ENCODE measurements at places on chromosomes 4 and X.
A peak's percentile ranks its signal among the peaks of the same experiment; 100 is the strongest.

- DNase-seq = peak; percentile 83
Measured at GRCh38 chr4:74874753-74875367, 58.1 kb upstream of the PARM1 start.

DNA sequence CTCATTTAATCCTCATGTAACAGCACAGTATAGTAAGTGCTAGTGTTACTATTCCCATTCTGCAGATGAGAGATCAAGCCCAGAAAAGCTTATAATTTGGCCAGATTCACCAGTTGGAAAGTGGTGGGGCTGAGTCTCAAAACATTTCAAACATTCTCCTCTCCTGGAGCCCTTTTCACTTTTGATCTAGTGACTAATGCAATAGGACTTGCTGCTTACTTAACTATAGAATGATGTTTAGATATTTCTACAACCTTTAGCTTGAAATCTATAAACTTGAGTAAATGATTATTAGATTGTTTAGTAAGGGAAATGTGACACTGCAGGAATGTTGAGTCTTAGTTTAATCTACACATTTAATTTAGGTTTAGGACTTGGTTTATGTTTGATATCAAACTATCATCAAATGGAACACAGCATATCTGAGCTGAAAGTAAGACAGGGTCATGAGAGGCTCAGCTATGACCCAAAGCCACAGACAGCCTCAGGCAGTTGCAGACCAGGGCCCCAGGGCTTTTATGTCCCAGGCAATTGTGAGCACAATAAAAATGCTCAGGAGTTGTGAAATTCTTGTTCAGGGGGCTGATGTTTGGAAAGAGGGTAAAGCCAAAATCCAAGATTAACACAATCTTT, 199.5 kb upstream of the HS3ST1 start:
- DNase-seq = no peak

- DNase-seq = no peak
Measured at GRCh38 chr4:7398104-7398423, 36.7 kb downstream of the PSAPL1 start.

DNA sequence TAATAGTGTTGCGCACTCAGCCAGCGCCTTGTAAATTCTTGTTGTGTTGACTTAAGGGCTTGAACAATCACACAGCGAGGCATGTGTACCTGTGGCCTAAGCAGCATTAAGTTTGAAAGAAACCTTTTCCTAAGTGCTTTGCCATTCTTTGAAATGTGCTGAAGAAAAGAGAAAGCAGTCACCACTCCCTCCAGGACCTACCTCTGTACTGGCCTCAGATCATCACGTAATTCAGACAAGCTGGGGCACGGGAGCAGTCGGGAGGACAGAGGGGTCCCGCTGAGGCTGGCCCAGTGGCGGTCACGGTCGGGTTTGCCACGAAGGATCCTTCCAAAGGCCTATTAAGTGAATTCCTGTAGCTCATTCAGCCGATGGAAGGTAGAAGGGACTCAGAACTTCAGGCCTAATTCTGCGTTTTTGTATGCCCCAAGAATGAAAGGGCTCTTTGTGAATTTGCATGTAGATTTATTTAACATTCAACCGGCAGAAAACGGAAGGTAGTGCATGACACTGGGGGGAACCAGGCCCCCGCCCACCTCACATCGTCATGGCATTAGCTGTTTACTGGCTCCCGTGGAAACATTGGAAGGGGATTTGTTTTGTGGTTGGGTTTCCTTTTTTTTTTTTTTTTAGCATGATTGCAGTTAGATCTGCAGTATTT, 106.3 kb downstream of the TRAPPC11 start:
- DNase-seq = no peak

DNA sequence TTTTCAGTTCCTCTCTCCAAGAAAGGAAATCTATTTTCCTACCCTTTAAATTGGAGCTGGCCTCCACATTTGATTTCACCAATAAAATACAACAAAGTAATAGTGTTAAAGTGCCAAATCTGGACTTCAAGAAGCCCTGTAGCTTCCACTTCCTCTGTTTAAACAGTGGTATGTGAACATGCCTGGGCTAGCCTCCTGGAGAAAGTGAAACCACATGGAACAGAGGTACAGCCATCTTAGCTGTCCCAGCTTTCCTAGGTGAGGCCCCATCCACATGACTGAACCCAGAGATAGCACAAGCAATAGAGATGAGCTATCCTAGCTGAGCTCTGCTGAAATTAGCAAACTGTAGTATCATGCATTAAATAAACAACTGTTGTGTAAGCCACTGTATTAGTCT, 131.8 kb upstream of the VCX start:
- DNase-seq = no peak

GRCh38 chr4:182337366-182337765, 94.2 kb downstream of the TENM3 start:
- DNase-seq = no peak

- DNase-seq = no peak
Measured at GRCh38 chrX:46750889-46751288, 8.0 kb downstream of the SLC9A7 start.

- DNase-seq = no peak
Measured at GRCh38 chr4:1246111-1246881, 2.6 kb downstream of the CTBP1 start.

DNA sequence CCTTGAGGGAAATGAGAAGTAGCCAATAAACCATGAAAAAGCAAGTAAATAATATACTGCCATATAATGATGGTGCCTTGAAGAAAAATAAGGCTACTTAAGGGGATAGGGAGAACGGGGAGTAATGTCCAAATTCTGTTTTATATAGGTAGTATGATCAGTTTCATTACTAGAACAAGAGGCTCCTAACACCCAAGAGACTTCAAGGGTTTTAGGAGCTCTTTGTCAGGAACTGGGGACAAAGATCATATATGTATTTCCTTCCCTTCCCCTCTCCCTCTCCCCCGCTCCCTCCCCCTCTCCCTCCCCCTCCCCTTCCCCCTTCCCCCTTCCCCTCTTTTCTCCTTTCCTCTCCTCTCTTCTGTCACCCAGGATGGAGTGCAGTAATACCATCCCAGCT, 127.3 kb downstream of the PTPN13 start:
- no peak for DNase-seq

DNA sequence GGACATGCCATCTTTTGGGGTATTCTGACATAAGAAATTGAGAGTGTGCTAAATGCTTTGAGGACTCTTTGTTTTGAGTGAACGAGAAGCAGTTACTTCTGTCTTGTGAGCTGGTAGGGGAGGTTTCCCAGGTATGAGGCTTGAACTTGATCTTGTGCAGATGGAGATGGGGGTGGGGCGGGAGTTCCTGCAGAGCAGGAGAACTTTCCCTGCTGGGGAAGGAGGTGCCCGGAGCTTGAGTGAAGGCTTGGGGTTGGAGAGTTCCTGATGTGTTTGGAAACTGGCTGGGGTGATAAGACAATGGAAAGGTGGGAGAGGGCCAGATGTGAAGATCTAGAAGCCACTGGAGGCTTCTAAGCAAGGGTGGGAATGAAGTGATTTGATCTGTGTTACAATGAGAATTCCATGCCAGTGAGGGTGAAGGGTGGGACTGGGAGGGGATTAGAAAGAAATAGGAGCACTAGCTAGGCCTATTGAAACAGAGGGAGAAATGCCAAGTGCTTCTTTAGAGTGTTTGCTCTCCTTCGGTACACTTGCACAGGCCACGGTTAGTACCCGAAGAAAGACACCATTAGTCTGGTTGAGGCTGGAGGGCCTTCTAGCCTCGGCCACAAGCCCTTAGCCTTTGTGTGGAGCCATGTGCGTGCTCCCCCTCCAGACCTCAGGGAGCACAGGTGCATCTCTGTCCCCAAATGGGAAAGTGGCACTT, 103.5 kb upstream of the STOX2 start:
- DNase-seq = no peak

DNA sequence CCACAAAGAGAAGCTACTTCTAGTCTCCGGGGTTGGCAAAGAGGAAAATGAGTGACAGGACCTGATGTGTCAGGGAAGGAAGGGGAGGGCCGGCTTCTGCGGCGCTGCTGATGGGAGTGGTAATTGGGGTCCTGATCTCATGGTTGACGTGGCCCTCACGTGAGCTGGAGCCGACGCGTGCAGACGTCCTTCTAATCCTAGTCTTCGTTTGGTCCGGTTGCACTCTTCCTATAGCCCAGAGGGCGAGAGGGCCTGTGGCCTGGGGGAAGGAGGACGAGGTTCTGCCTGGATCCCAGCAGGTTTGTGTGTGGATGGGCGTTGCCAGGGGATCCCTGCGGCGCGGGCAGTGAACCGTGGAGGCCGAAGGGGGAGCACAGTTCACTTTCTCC, at the start of gene ARMCX1:
Gene ARMCX1 (plus strand): TSS at position 186 of the 389 bp plus-strand sequence. CDS start 2,384 bp downstream, outside the sequence.
- DNase-seq = peak; percentile 71

DNA sequence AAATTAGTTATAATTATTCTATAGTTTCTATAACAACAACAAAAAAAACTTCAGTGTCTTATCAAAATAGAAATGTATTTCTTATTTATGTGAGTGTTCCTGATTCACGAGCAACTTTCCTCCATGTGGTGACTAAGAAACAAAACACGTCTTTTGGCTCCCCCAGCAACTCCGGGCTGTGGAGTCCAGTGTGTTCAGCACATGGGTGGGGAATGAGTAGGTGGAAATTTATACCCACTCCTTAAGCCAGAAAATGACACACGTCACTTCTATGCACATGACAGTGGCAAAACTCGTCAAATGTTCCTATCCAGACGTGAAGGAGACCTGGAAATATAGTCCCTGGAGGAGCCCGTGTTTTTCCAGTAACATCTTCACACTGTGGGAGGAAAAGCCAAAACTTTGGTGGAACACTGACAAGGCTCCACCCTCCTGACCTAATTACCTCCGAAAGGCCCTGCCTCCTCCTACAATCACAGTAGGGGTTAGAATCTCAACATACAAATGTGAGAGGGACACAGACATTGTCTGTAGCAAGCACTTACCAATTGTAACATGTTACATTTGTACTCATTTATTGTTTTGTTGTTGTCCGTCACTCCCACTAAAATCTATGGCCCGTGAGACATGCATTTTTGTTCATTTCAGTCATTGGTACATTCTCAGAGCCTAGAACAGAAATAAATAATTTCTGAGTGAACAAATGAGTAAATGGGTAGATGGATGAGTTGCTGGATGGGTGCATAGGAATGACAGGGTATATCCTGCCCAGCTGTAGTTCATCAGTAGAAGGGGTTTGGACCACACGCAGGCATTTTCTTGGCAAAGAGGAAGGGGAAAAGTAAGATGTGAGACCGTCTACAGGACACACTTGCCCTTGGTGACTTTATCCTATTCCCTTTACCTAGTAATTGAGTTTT, 605.8 kb upstream of the TENM3 start:
- DNase-seq = no peak

GRCh38 chrX:132740316-132741123, 217.9 kb downstream of the HS6ST2 start:
- no peak for DNase-seq

- DNase-seq = no peak
Measured at GRCh38 chr4:71882113-71882841, 98.4 kb upstream of the GC start.

GRCh38 chr4:84699001-84699671, 116.2 kb downstream of the CDS1 start:
- DNase-seq = no peak

- peak; percentile 33 for DNase-seq
Measured at GRCh38 chr4:169663831-169664230, 43.5 kb downstream of the CLCN3 start.

DNA sequence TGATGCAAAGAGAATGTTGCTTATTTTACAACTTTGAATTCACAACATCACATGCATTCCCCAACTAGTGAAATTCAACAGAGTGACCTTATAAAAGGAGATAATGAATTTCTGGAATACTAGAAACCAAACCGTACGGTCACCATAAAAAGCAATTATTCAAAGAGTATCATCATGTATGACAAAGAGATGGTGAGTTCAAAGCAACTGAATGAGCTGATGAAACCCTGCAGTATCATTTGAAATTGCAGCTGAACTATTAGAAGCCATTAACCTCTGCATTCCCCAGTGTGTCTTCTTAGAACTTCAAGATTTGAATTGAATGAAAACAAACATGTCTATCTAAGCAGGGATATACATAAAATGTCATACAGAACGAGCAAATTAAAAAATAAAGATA, 172.4 kb downstream of the SLITRK2 start:
- DNase-seq = no peak

GRCh38 chr4:163568843-163569242, 74.4 kb downstream of the TMA16 start:
- DNase-seq = no peak

DNA sequence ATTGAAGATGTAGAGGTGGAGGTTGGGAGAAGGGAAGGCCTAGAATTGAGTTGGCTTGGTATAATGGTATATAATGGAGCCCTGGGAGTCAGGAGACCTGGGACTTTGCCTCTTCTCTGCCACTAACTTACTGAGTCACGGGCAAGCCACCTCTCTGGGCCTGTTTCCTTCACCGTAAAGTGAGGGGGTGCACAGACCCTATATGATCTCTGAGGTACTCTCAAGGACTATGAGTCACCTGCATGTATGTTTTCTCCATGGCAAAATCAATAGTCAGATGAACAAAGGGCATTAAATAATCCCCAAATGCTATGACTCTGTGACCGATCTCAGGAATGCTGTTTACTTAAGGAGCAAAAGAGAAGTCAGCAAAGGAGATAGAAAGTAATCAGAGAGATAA, 5.1 kb downstream of the P2RY4 start:
- no peak for DNase-seq

Measured in globus pallidus (tissue), 1 donor.